Activated T-helper 9 cell treated with anti-CD3 and anti-CD28 coated beads, Interleukin-2, amount 50 U/mL, for 16 hours (primary cell): ENCODE measurements at places on chromosomes 1 and 21.

GRCh38 chr21:17805966-17806365 lies 13.2 kb downstream of the C21orf91 start:
- DNase-seq = no peak

DNA sequence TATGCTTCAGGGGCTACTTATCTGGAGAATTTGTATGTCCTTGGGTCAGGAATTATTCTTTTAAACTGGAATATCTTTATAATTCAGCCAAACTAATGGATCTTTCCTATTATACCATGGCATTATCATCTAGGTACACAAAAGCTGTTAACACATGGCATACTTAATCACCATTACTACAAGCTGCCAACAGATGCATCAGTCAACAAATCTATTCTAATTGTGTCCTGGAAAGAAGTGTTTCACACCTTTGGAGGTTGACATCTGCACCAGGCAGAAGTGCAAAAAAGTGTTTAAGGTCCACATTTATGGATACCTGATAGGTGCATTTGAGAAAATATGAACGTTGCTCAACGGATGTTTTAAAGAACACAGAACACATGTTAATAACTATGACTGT lies 470.2 kb upstream of the ADGRL2 start:
- DNase-seq = no peak

GRCh38 chr21:26945916-26946675 lies 20.8 kb downstream of the ADAMTS5 start:
- DNase-seq = no peak

GRCh38 chr1:161117759-161118581 lies at the start of the genes NIT1 and PFDN2:
Gene NIT1, plus strand, starts transcription at chr1:161118105. Its CDS starts 72 bp downstream, at chr1:161118177.
Gene PFDN2, minus strand, starts transcription at chr1:161118037. Its CDS starts 11 bp downstream, at chr1:161118026.
- DNase-seq = peak; percentile 79

DNA sequence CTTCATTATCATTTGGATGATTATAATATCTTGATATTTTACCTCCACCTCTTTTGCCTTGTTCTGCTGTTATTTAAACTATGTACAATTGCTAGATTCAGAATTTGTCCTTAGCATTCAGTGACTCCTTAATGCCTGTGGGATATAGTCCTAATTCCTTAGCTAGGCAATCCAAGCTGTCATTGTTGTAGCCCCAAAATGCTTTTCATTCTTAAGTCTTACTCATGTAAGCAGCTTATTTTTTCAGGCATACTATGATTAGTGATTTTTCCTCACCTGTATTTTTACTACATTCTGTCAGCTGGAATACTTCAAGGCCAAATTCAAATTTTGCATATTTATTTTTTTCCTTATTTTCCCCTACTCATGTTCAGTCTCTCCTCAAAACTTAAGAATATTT lies 13.4 kb downstream of the PKN2 start:
- DNase-seq = no peak

GRCh38 chr1:204791453-204792353 lies 79.0 kb upstream of the NFASC start:
- DNase-seq = peak; percentile 68

GRCh38 chr1:184838504-184838951 lies 83.9 kb upstream of the EDEM3 start:
- no peak for DNase-seq

GRCh38 chr1:181554465-181554864 lies 71.1 kb downstream of the CACNA1E start:
- no peak for DNase-seq

DNA sequence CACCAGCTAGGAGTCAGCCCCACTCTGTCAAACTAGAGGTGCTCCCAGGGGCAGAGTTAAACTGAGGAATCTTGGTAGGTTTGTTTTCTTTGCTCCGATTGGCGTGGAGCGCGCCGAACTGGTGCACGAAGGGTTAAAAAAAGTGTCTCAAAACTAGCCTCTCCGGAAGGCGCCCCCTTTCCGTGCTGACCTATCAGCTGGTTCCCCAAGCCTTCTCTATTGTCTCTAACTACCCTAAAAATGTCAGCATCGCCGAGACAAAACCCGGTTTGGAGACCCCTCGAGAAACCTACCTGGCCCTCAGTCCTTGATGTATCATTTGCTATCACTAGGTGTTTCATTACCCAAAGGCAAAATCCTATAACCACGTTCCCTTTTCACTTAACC lies 2.2 kb downstream of the TGFB2 start:
- DNase-seq = no peak

- DNase-seq = no peak
Measured at GRCh38 chr1:70134148-70134547, 71.2 kb downstream of the LRRC40 start.

DNA sequence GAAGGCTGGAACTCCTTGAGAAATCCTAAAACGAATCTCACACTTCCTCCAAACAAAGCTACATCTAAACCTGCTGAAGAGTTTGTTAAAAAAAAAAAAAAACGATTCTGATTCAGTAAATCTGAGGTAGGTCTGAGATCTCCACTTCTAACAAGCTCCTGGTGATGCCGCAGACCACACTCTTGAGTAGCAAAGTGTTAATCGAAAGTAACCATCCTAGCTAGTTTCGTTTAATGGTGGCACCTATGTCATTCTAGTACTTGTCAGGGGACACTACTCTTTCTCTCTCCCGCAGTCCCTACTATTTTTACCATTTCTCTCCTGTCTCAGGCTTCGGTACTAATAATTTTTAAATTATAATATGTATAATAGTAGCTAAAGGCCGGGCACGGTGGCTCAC lies 2.1 kb downstream of the CLCC1 start:
- DNase-seq = no peak

DNA sequence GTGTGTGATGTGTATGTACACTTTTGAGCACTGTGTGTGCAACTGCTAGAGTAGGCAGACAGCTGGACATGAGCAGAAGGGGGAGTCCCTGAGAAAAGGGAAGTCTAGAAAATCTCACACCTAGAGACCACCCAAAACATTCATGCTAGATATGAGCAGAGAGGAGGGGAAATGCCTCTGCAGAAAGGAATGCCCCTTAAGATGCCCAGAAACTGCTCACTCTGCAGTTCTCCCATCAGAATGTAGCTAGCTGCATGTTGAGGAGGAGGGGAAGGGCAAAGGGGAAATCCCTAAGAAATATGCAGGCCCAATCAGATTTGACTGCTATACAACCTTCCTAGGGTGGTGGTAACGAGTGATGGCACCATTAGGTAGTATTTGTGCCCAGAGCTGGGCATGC lies 31.8 kb upstream of the MAGOH start:
- no peak for DNase-seq

GRCh38 chr1:175134500-175134899 lies 58.1 kb downstream of the KIAA0040 start:
- no peak for DNase-seq

DNA sequence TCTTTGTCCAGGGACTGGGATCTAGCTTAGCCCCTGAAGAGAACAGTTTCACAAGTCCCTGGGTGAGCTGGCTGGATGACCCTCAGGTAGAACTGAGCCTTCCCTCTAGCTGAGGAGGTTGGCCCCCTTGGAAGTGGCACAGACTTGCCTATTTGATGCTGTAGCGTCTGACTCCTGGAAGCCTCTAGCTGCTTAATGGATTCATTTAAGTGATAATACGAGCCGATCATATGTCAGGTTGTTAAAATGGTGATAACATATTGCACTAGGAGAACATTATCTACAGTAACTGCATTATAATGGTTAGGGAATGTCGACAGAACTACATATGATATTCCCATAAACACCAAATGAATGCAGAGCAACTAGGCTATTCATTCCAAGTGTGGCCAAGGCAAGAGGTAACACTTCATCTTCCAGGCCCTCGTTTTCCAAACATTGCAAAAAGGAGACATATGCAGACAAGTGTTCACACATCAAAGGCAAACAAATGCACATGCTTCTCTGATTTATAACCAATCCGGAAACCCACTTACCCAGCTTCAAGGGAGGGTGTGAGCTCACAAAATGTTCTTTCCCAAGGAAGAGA lies 340.1 kb upstream of the PLXNA2 start:
- DNase-seq = no peak

DNA sequence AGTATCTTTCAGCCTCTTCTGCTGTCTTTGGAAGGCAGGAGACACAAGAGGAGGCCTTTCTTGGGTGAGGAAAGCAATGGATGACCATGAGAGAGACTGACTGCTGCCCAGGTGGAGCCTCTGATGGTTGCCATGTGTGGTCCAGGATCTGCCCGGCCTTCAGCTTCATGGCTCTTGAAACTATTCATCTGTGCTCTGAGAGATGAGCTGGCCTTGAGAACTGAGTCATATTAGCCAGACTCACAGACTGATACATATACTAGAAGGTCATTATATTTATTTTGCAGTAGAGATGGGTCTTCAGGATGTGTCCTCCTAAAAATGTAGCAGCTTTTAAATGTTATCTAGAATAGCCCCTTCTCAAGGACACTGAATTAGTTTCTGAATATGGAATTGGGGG lies 33.7 kb downstream of the PTGFRN start:
- DNase-seq = no peak

- DNase-seq = no peak
Measured at GRCh38 chr1:166036092-166036491, 130.7 kb downstream of the FAM78B start.

GRCh38 chr1:61152066-61152465 lies 69.7 kb downstream of the NFIA start:
- no peak for DNase-seq

GRCh38 chr1:243686159-243686558 lies 163.9 kb downstream of the AKT3 start:
- no peak for DNase-seq

DNA sequence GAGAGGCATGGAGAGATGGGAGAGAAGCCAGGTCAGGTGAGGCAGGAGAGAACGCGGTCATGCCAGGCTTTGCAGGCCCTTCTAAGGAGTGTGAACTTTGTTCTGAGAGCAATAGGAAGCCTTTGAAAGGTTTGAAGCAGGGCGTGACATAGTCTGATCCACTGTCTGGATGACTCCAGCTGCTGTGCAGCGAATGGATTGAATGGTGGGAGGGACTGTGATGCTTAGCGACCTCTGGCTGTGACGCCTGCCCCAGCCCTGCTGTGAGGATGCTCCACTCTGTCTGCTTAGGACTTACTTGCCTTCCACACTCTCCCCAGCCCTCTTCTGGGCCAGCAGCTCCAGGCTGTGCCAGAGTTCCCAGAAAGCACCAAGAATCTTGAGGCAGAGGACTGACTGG lies 41.8 kb upstream of the POU3F1 start:
- DNase-seq = no peak

DNA sequence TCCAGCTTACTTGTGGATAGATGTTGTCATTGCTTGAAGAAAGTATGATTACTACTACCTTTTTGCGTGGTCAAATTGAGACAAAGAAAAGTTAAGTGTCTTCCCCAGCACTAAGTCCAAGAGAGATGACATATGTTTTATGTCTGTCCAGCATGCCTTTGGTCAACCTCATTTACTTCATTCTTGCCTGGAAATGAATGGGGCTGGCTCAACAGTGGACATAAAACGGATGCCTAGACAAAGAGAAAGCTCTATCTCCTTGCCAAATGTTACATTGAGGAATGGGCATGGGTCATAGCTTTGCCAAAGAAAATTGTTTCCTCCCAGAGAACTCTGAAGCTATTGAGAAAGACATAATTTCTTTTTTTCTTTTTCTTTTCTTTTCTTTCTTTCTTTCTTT lies 82.4 kb upstream of the PLPPR4 start:
- no peak for DNase-seq

- no peak for DNase-seq
Measured at GRCh38 chr1:159705904-159706256, 8.5 kb downstream of the CRP start.

- no peak for DNase-seq
Measured at GRCh38 chr21:35829067-35829466, 231.3 kb downstream of the SETD4 start.

DNA sequence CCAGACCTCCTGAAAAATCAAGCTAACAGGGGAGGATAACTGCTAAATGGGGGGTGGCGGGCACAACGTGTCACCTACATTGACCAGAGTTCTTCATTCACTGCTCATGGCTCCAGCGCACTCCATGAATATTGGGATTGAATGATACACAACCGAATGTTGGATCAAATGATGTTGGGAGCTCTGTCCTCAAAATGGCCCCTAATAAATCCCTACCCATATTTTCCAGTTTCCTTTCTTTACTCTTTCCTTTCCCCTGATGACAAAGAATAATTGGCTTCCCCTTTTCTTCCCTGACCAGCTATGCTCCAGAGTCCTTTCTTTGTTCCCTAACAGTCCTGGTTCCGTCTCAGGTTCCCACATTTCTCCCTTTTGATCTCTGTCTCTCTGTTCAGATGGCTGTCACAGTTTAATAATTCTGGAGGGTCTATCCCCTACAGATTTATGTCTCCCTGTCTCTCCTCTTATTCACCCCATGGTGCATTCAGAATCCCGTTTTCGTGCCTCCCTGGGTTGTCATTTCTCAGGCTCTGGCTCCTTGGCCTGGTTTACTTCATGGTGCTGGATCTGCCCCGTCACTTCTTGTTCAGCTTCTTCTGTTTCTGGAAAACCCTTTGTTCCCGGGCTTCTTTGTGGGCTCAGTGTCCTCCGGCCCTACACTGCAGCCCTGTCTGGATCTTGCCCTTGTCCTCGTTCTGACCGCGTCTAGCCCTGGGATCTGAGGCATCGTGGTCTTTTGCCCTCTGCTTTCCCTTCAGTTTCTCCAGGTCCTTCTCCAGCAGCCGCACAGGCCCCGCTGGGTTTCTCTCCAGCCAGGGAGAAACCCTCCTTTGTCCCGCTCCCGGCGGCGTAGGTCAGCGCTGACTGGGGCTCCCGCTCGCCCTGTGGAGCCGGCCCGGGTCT lies 78.3 kb downstream of the NDUFS5 start:
- DNase-seq = no peak

DNA sequence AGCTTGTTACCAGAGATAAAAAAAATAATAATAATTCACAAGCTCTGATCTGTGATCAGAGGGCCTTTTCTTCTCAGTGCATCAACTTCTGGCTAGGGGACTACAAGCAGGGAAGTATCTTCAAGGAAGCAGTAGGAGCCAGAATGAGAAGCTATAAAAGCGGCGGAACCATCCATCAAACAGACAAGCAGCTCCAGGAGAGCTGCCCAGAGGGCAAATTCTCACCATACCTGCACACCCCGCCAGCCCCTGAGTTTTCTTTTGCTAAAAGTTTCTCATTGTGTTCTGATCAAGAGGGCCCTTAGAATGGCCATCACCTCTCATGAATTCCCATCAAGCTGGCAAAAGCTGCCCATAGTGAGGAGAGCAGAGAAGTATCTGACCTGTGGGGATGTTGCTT lies 99.4 kb downstream of the SMYD2 start:
- DNase-seq = no peak

GRCh38 chr1:54283635-54284385 lies 83.8 kb downstream of the MRPL37 start:
- DNase-seq = no peak

- no peak for DNase-seq
Measured at GRCh38 chr1:190858140-190858539, 380.5 kb upstream of the BRINP3 start.

- no peak for DNase-seq
Measured at GRCh38 chr1:2022063-2022770, 3.1 kb downstream of the GABRD start.

- DNase-seq = no peak
Measured at GRCh38 chr1:119366424-119366823, 2.2 kb upstream of the HAO2 start.
